NCI-H1417 (cell line): ENCODE measurements at places on chromosomes 3 and 15.

GRCh38 chr15:73821181-73821580 lies 52.2 kb upstream of the TBC1D21 start:
- no peak for DNase-seq

DNA sequence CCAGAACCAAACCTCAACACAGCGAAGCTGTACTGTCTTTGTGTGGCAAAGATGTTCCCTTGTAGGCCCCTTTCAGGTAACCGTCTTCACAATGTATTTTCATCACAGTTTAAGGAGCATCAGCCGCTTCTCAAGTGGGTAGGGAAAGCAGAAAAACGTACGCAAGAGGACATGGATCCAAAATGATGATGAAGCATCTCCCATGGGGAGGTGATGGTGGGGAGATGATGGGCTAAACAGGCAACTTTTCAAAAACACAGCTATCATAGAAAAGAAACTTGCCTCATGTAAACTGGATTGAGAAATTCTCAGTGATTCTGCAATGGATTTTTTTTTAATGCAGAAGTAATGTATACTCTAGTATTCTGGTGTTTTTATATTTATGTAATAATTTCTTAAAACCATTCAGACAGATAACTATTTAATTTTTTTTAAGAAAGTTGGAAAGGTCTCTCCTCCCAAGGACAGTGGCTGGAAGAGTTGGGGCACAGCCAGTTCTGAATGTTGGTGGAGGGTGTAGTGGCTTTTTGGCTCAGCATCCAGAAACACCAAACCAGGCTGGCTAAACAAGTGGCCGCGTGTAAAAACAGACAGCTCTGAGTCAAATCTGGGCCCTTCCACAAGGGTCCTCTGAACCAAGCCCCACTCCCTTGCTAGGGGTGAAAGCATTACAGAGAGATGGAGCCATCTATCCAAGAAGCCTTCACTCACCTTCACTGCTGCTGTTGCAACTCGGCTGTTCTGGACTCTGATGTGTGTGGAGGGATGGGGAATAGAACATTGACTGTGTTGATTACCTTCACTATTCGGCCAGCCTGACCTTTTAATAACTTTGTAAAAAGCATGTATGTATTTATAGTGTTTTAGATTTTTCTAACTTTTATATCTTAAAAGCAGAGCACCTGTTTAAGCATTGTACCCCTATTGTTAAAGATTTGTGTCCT lies 60.0 kb downstream of the AAGAB start:
- DNase-seq = no peak

DNA sequence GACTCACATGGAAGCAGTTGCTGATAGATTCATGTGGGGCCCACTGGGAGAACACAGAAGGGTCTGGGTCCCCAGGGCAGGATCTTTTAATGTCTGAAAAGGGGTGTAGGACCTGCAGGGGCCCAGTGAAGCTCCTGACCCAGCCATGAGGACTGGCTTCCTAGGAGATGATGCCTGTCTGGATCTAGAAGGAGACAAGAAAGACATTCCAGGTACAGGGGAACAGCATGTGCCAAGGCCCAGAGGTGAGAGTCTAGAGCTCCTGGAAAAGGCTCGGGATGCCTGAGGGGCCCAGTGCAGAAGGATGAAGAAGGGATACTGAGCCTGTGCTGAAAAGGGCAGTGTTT lies 4.7 kb upstream of the SEMA3F start:
- no peak for DNase-seq

GRCh38 chr3:89180334-89180733 lies 72.9 kb downstream of the EPHA3 start:
- peak; percentile 64 for DNase-seq

- no peak for DNase-seq
These were observed 19.2 kb upstream of the AQP9 start for GRCh38 chr15:58119016-58119415.

DNA sequence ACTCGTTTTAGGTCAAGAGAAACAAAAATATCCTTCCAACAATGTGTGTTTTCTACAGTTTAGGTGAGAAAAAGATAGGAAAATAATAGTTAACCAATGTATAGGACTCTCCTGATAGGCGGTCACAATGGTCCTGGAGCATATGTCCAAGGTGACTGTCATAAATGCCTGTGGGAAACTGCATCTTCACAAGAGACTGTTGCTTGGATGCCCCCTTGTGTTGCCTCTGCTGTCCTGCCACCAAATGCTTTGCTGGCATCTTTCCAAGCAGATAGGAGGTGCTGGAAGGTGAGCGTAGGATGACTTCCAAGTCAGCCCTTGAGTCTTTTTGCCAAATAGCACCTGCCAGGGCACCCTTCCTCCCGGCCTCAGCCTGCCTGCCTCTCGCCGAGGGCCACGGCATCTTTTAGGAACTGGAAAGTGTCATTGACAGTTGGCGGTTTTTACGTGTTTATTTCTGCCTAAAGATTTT lies 24.1 kb upstream of the SACM1L start:
- peak; percentile 4 for DNase-seq

- DNase-seq = no peak
These were observed 62.8 kb downstream of the XXYLT1 start for GRCh38 chr3:195208183-195208582.
